Daoy (cell line): ENCODE measurements at places on chromosomes 3 and 15. TPM values are rescaled to one million over a fixed set of nuclear protein-coding genes. Genes with fewer than 3 reads are reported as not detected.

SAXO2 gene
- 1.8 and 11.0 TPM in 2 replicates for total RNA-seq

DNA sequence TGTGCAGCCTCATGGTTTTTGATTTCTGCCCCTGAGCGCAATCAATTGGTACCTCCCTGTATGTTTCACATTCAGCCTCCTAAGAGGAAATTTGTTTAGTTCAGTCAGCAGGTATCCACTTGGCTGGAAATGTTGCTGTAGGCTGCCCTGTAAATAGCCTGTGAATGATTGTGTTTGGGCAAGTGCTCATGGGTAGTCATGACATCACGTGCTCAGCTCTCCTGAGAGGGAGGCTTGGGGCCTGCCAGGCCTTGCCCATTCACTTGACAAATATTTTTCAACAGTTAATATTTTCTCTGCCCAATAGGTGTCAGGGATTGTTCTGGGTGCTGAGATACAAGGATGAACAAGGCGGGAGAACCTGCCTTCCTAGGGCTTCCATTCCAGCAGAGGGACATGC lies 13.3 kb downstream of the HRH1 start:
- DNase-seq: no peak

DNA sequence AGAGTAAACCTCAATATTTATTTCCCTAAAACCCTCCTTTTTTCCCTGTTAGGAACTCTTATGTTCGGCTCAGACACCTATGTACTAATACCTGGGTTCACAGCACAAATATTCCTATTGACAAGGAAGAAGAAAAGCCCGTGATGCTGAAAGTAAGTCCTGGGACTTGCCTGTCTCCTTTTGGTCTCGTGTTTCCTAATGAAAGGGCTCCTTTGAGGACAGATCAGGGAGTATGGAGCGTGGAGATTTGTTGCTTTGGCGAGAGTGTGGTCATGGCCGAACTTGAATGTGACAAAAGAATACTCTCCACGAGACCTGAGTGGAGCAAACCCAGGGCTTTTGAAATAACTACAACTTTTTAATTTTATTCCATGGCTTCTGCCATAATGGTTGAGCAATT lies 167.8 kb downstream of the ITPR1 start:
- no peak for DNase-seq

GRCh38 chr3:153749070-153749610 lies 372.1 kb upstream of the ARHGEF26 start:
- no peak for DNase-seq

TGM4 gene
- 0.17 and 0.51 TPM in 2 replicates for total RNA-seq

- peak; percentile 53 for DNase-seq
Observed at GRCh38 chr3:143000528-143000927, 842 bp upstream of the U2SURP start.

GRCh38 chr3:172630316-172630715 lies 80.6 kb downstream of the NCEH1 start:
- no peak for DNase-seq

DNA sequence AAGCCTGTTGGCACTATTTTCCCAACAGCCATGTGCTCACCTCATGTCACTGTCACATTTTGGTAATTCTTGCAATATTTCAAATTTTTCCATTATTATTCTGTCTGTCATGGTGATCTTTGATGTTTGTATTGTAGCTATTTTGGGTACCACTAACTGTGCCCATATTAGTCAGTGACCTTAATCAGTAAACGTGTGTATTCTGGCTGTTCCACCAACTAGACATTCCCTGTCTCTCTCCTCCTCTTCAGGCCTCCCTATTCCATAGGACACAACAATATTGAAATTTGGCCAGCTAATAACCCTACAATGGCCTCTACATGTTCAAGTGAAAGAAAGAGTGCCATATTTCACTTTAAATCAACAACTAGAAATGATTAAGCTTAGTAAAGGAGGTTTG lies 88.6 kb downstream of the OPA1 start:
- DNase-seq: no peak

DNA sequence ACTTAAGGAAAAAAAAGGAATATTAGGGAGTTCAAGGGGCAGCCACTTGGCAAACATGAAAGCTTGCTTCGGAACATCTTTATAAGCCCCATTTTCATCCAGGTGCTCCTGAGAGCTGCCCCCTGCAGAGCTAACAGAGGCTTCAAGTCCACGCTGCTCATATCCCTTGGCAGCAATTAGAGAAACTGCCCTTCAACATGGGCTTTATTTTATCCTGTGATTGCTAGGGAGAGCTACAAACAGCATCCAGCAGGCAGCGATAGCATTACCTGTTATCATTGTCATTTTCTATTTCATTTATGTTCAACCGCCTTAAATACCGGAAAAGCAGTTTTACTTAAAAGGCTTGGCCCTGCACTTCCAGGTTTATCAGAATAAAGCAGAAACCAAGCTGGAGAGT lies 68.4 kb upstream of the MCTP2 start:
- DNase-seq: no peak

DNA sequence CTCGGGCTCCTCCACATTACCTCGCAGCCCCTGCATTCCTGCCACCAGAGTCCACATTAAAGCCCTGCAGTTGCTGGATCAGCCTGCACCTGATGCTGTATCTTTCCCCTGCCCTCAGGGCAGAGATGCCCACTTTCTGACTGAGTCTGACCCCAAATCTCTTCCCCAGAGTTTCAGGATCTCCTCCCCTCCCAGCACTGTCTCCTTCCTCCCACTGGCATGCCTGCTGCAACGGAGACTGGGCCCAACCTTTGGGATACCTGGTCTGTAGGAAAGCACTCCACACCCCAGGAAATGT lies 20.6 kb upstream of the GP9 start:
- no peak for DNase-seq

- DNase-seq: peak; percentile 35
Observed at GRCh38 chr15:85044251-85044853, 62.7 kb downstream of the PDE8A start.

DNA sequence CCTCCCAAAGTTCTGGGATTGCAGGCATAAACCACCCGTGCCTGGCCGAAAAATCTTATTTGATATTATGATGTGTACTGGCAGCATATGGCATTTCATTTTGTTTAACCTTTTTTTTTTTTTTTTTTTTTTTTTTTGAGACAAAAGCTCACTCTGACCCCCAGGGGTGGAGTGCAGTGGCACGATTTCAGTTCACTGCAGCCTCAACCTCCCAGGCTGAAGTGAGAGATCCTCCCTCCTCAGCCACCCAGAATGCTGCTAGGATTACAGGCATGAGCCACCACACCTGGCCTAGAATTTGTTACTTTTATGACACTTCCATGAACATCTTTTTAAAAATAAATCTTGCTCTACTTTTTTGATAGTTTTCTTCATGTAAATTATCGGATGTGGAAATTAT lies 12.0 kb downstream of the TERB2 start:
- DNase-seq: no peak

- DNase-seq: no peak
Observed at GRCh38 chr3:114554731-114555130, 260.9 kb downstream of the TIGIT start.

DNA sequence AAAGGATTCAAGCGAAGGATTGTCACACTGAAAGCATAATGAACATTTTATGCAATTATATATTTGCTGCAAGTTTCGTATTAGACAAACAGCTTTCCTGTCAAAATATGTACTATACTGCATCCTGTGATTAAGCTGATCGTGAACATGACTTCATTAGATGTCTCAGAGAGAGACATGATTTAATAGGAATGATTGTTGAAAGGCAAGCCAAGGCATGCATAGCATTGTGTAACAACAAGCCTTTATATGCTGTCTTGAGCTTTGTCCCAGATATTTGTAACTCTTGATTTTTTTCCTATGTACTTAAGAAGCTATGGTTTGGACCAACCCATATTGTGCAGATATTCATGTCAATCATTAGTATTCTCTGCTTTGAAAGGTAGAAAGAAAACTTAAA lies 309.1 kb downstream of the KCNH8 start:
- DNase-seq: no peak

MAPKBP1 gene
- total RNA-seq: 3.7 and 4.3 TPM in 2 replicates

GRCh38 chr3:69379661-69380060 lies 6.2 kb downstream of the FRMD4B start:
- no peak for DNase-seq

DNA sequence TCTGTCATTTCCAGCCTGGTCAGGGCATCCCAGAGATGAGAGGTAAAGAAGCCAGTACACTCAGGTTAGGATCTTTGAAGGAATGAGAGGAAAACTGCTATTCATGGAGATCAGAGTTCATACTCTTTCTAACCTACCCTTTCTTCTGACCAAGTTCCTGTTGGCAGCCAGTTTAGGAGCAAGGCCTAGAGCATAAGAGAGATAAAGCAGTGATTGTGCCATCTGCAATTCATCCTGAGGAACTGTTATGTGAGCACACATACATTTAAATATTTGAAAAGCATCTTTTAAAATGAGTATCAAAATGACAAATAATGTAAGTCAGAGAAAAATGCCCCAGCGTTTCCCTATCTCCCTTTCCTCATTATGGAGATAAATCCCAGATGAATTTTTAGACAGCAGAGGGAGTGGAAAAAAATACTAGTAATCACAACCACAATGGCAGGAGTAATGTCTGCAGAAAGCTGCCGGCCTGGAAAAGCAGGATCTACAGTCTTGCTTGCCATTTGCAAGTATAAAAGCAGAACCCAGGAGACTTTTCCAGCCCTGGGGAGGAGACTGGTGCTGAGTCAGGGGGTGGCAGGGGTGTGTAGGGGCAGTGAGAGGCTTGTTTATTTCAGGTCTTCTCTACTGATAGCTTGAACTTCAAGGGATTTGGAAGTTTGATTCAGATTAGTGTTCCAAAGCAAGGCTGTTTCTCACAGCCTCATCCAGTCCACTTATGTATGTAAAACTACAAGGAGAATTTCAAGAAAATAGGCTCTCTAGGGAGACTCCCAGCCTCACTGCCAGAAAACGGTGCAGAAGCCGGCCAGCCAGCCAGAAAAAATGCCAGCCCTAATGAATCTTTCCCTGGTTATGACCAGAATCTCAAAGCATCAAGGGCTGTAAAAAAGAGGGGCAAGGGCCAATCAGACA lies 1052.4 kb downstream of the TUSC7 start:
- DNase-seq: no peak

DNA sequence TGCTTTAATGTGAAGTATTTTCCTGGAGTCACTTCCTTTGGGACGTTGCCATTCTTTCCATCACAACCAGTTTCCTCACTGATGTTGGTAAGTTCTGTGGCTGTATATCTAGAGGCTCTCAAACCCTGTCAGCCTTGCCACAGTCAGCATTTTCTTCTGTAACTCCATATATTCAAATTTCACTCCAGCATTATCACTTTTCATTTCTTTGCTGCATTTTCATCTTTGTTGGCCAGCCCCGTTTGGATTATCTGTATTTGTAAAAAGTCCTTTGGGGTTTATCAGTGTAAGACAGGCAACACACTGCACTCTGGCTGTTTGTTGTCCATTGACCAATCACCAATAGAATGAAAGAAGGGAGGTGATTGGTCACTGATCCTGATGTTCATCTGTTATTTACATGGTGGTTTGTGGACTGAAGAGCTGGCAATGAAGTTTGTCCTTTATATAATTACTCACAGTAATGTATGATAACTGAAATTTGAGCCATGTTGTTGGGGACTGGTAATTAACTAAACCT lies 20.3 kb downstream of the GMPS start:
- DNase-seq: no peak

DAZL gene
- not detected in 2 replicates for total RNA-seq

DNA sequence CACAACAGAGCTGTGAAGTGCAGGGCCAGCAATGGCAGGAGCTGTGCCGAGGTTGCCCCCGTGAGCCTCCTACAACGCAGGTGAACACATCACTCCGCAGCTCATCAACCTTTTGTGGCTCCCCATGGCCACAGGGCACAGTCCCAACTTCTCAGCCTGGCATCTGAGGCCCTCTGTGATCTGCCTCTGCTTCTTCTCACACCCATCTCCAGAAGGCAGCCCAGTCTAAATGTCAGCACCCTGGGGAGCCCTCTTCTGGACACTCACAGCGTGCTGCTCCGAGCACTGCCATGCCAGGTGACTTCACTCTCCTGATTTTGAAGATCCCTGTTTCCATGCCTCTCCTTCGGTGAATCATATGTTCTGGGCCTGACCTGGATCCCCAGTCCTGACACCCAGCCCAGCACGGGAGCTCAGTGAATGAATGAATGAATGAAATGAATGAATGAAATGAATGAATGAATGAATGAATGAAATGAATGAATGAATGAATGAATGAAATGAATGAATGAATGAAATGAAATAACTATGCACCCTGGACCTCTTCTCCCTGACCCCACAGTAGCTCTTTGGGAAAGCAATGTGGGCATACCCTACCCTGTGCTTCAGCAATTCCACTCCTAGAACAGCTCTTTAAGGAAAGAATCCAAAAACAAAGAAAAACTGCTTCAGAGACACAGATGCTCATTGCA lies 17.9 kb upstream of the SKIC8 start:
- no peak for DNase-seq

- DNase-seq: peak; percentile 45
Observed at GRCh38 chr3:171168086-171168485, 141.6 kb upstream of the SLC2A2 start.

NPAP1 gene
- total RNA-seq: 0.03 and 0.17 TPM in 2 replicates

ANKRD63 gene
- 0.63 and 0.97 TPM in 2 replicates for total RNA-seq

DNA sequence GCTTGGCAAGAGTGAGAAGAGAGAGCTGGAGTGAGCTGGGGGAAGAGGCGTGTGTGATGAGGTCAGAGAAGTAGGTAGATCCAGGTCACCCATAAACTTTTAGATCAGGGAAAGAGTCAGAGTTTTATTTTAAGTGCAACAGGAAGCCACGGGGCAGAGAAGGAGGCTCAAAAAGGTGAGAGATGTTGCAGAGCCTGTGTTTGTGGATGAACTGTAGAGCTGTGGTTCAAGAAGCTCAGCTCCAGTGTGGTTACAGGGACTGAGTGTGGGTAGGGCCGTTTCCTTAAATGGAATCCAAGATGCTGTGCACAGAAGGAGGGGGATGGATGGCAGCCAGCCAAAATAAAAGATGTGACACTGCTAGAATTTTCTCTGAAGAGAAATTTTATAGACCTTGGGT lies 337.2 kb downstream of the SATB1 start:
- DNase-seq: no peak

UBA7 gene
- 5.1 and 6.8 TPM in 2 replicates for total RNA-seq

GRCh38 chr3:13115991-13116390 lies 42.8 kb upstream of the IQSEC1 start:
- DNase-seq: no peak

DNA sequence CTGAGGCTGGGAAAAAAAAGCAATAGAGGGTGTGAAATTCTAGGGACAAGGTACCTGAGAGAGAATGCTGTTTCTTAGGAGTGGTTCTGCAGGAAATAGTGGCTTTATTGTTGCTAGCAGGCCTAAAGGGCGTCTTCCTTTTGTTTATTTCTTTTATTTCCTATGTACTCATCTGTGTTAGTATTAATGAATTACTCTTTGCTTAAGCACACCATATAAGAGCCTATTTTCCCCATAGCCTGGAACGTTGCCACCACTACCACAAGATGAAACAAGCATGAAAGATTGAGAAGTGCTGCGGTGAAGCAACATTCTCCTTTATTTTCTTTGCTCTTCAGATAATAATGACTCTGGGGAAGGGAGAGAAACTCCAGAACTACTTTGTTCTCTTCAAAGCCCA lies 21.3 kb upstream of the GOLIM4 start:
- DNase-seq: peak; percentile 33

GRCh38 chr15:51104512-51104911 lies 9.8 kb upstream of the TNFAIP8L3 start:
- DNase-seq: no peak

MAGEL2 gene
- 0.74 and 0.77 TPM in 2 replicates for total RNA-seq
